HuH-7 (cell line): ENCODE measurements at places on chromosomes 4 and X.

- DNase-seq, result no peak
Observed at GRCh38 chrX:45803383-45803921, 602.8 kb upstream of the DIPK2B start.

DNA sequence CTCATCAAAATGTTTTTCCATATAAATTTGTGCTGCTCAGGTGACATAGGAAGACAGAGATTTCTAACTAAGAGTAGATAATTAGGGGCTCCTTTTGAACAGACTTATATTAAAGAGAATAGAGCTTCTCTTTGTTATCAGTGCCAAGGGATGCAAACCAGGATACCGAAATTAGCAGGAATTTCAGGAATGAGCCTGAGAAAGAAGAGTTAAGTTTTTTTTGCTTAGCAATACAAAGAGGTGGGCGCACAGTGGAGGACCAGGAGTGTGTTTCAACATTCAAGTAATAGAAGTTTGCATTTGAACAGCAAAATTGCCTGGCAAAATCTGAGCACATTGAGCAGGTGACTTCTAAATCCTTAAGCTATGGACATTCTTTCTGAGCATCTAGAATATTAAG is 541.3 kb downstream of the GBA3 start:
- DNase-seq, result no peak

DNA sequence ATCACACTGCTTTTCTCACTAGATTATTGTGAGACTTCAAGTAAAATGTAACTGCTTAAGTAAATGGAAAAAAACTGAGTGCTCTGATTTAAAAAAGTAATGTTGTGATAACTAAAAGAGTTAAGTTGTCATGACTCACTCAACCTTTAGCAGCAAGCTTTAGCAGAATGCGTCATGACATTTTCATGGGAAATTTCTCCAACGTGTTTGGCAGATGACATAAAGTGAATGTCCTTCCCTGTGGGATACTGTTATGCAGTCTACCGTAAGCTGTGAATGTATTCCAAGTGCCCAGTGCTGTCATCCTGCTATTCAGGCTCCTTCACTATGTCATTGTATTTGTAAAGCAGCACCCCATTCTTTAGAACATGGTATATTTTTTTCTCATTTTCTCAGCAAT is 136.2 kb downstream of the CPXCR1 start:
- no peak for DNase-seq

DNA sequence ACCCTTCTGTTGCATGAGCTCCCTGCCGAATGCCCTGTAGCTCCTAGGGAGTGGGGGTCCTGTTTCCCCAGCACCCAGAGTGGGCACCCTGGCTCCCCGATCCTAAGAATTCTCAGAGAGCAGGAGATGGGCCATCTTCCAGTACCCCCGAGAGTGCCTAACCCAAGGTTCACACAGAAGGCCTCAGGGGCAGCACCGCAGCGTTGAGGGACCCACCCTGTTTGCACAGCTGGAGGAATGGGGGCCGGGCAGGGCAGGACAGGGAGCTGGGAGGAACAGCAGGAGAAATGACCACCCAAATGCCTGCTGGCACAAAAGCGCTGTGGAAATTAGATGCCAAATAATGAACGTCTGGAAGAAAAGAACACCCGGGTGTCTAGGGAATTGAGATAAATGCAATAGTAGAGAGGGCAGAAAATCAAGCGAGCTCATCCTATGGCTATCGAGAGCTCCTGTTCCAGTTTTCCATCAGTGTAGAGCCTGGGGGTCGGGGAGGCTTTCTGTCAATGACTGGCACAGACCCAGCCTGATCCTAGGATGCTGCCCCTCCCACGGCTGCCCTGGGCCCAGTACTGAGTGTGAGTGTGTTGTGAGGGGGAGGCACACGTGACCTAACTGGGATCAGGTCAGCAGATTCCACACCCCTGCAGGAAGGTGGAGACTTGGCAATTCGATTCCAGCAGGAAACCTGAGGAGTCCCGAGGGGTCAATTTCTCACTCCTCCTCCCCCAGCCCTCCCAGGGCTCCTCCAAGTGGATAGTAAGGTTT is 25.7 kb downstream of the SEPTIN6 start:
- no peak for DNase-seq

GRCh38 chrX:81348388-81348787 is 146.5 kb downstream of the SH3BGRL start:
- no peak for DNase-seq

DNA sequence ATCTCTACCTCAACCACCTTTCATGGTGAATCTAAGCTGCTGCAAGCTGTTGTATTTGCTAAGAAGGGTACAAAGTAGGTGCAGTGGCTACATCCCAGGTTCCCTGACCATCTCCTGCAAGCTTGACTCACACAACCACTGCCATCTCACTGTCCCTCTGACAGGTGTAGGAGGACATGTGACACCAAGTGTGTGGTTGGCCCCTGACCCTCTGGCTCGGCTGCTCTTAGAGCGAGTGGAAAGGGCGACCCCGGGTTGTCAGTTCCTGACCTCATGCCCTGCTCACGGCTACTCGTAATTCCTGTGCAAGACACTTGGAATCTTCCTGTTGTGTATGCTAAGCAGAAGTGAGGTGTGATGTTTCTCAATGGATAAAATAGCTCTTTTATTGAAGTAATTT is 184.4 kb downstream of the DCLK2 start:
- no peak for DNase-seq

GRCh38 chrX:18885328-18886004 is 98.4 kb downstream of the PHKA2 start:
- DNase-seq, result no peak

DNA sequence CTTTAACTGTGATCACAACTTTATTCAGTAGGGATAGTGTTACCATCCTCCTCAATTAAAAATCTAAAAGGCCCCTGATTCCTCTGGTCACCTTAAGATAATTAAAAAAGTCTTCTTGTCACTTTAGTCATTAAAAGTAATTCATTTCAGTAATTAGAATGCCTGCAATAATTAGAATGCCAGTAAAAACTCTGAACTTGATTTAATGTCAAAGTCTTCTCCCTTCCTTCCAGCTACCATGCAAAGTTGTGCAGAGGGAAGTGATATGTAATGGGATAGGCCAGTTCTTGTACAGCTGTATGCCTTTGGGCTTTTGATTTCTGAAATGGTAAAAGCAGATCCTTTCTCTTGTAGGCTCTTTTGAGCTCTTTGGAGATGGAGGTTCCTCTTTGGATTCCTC is 417.2 kb downstream of the ADAM29 start:
- no peak for DNase-seq

- DNase-seq, result no peak
Observed at GRCh38 chr4:171599628-171600027, 213.6 kb upstream of the GALNTL6 start.
